ENCODE measurements at places on chromosomes 5 and 9.

DNA sequence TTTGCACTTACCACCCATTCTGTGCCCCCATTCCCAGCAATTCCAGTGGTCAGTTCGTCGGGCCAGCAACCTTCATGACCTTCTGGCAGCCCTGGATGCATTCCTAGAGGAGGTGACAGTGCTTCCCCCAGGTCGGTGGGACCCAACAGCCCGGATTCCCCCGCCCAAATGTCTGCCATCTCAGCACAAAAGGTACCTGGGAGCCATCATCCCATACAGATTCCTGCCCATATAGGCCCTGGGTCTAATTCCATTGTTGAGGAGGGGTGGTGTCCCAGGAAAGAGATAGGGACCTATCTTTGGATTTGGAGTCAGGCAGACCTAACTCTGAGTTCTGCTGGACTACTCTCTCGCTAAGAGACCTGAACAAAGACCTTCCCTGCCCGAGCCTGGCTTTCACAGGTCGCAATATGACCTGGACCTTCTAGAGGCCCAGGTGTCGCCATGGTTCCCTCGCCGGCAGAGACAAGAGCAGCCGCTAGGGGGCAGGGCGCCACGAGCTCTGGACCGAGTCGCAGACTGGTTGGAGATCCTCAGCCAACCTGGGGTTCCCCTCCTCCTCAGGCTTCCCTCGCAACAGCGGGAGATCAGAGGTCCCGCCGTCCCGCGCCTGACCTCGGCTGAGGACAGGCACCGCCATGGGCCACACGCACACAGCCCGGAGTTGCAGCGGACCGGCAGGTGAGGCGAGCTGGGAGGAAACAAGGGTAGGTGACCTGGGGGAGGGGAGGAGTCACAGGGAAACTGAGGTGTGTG is 3.1 kb downstream of the SLC4A9 start:
- peak; percentile 85 for DNase-seq

DNA sequence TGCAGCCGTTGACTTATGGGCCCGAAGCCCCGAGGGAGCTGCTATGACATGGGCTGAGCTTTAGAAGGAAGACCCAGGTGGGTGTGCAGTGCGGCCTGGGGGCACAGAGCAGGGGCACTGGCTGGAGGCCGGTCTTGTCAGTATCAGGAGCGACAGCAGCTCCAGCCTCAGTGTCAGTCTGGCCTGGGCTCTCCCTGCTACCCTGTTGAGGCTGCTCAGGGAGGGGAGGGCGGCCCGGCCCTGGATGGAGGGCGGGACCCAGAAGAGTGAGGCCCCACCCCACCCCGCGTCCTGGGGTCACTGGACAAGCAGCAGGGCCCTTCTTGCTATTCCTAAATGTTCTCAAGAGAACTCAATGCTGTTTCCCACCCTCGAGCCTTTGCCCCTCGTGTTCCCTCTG is 18.0 kb downstream of the GFI1B start:
- DNase-seq = no peak

- DNase-seq = no peak
Measured at GRCh38 chr5:168612996-168613395, 33.8 kb upstream of the PANK3 start.

GRCh38 chr9:35828716-35829083 is at the start of gene FAM221B:
Gene FAM221B, minus strand, starts transcription at chr9:35828732. Its CDS starts 2,571 bp downstream, at chr9:35826161.
- DNase-seq = no peak

DNA sequence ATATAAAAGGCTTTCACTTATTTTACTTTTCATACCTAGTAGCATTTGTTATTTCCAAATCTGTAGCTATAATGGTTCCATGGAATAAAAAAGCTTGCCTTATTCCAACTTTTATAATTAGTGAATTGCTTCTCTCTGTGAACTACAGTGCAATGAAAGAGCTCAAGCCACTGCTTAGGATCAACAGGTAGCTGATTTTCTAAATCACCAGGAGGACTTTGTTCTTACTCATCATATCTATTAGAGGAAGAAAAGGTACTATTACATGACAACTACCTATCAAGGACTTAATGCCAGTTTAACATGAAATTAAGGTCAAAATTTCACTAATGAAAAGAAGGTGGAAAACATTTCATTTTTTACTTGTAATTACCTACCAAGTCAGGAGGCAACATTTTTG is 414.6 kb downstream of the BNC2 start:
- no peak for DNase-seq

DNA sequence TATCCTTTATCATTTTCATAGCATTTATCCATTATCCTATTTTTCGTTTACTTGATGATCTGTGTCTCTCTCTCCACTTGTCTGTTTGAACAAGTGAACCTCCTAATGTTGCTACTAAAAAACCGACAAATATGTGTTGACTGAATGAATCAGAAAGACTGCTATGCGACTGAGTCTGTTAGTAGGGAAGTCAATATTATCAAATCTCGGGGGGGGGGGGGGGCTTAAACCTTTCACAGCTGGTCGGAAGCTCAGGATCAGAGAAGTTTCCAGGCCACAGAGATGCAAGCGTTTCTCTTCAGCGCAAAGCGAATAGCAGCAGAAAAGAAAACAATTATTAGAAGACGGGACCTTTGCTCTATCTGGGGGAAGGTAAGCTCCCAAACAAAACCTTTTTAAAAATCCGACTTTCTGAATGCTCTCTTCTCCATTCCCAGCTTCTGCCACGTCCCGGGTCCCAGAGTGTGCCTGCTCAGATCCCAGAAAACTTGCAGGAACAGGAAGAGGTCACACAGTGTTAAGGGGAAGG is 412 bp downstream of the RIOK2 start:
- peak; percentile 46 for DNase-seq

DNA sequence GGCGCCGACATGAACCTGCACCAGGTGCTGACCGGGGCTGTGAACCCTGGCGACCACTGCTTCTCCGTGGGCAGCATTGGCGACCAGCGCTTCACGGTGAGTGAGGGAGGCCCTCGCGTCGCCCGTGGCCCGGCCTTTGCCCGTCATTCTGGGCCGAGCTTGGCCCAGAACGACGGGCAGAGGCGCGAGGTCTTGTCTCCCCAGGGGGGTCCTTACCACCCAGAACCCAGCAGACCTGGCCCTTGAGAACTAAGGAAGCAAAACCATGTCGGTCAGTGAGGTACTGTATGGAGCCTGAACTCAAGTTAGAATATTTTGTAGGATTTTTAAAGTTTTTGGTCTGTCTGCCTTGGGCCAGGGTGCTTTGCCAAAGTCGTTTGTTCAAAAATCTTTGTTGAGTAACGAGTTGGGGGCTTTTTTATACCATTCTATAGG is 691 bp downstream of the DMXL1 start:
- no peak for DNase-seq
